ENCODE measurements at places on chromosomes 16 and 17.

- no peak for DNase-seq
Measured at GRCh38 chr16:74909665-74910064, 75.3 kb downstream of the WDR59 start.

GRCh38 chr17:56026915-56027314 is 126.4 kb upstream of the ANKFN1 start:
- DNase-seq: no peak

DNA sequence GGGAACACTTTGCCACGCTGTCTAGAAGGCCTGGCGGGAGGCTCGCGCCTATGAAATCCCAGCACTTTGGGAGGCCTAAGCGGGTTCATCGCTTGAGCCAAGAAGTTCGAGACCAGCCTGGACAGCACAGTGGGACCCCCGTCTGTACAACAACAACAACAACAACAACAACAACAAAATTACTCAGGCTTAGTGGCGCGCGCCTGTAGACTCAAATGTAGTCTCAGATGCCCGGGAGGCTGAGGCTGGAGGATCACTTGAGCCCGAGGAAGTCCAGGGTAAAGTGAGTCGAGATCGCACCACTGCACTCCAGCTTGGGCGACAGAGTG is 297 bp upstream of the SLFN13 start:
- DNase-seq: no peak

DNA sequence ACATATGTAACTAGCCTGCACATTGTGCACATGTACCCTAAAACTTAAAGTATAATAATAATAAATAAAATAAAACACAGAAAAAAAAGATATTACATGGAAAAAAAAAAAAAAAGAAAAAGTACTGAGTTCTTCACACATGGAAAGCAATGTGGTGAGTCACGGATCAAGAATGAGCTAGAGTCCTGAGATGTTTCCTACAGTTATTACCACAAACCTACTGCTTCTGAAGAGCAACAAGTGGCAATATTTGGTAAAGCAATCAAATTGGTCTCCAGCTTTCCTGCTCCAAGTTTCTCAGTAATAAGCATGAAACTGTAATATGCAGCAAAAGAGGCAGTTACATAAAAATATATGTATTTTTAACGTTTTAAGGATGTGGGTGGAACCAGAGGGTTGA is 223.3 kb upstream of the SALL1 start:
- no peak for DNase-seq

DNA sequence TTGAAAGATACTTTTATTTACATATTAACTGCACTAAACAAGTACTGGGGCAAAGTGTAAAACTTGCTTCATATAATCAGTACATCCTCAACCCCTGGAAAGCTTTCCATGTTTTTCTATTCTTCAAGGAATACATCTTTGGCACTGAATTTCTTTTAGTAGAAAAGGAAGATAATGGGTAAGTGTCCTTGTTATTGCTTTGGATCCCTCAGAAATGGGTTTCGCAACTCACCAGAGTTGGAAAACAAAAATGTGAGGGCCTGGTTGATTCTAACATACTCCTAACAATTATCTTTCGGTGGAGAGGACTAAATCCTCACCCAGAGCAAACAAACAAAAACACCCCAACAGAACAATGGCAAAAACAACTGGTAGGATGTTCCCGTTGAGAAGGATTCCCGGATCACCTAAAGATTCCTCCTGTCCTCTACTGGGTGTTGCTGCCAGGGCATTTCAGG is 120.4 kb downstream of the PARN start:
- no peak for DNase-seq

- no peak for DNase-seq
Measured at GRCh38 chr16:88347656-88348376, 34.9 kb upstream of the ZNF469 start.

GRCh38 chr17:29133121-29133713 is 47.0 kb downstream of the MYO18A start:
- no peak for DNase-seq

GRCh38 chr17:6079155-6079888 is 9.1 kb downstream of the WSCD1 start:
- DNase-seq: no peak

GRCh38 chr17:35073183-35073790 is 9.8 kb upstream of the RFFL start:
- peak; percentile 82 for DNase-seq

DNA sequence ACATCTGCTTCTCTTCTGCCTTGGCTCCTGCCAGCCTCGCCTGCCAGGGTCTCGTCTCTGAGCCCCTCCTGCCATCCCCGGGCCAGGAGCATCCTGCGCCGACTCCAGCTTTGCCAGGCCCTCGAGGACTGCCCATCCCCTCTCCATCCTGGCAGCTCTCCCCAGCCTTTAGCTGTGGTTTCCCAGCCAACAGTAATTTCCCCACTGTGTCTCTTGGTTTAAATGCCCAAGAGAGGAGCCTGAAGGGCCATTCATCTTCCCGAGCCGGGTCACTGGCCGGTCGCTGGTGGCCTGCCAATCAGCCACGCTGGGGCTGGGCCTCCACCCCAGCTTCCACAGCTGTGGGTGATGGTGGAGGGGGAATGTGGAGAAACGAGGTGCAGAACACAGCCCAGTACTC is 47.8 kb downstream of the MRC2 start:
- no peak for DNase-seq

GRCh38 chr16:76943921-76944320 is 247.1 kb upstream of the MON1B start:
- DNase-seq: no peak

- peak; percentile 30 for DNase-seq
Measured at GRCh38 chr17:41403404-41404023, 6.1 kb upstream of the KRT31 start.

DNA sequence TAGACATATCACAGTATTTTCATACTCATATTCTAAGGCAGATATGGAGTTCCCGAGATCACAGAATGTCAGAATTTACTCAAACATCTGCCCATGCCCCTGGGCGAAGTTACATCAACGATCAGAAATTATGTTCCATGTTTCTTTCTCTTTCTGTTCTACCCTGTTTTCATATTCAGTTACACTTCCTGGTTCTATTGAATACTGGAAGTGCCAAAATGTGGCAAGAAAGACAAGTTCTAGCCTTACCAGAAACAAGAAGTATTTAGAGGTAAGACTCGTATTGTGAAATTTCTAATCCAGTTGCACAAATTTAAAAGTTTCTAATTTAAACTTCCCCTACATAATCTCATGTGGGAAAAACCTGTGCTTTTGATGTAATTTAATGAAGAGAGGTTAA is 36.1 kb downstream of the KCNJ2 start:
- DNase-seq: no peak

DNA sequence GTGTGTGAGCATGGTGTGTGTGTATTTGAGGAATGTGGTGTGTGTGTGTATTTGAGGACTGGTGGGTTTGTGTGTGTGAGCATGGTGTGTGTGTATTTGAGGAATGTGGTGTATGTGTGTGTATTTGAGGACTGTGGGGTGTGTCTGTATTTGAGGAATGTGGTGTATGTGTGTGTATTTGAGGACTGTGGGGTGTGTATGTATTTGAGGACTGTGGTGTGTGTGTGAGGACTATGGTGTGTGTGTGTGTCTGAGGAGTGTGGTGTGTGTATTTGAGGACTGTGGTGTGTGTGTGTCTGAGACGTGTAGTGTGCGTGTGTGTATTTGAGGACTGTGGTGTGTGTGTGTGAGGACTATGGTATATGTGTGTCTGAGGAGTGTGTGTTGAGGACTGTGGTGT is 18.0 kb upstream of the CACNG1 start:
- DNase-seq: no peak

GRCh38 chr17:72498364-72499210 is 377.8 kb downstream of the SOX9 start:
- no peak for DNase-seq
